ENCODE measurements at places on chromosomes 5 and 9.

GRCh38 chr9:114119242-114120191, 20.4 kb upstream of the KIF12 start:
- DNase-seq = no peak

DNA sequence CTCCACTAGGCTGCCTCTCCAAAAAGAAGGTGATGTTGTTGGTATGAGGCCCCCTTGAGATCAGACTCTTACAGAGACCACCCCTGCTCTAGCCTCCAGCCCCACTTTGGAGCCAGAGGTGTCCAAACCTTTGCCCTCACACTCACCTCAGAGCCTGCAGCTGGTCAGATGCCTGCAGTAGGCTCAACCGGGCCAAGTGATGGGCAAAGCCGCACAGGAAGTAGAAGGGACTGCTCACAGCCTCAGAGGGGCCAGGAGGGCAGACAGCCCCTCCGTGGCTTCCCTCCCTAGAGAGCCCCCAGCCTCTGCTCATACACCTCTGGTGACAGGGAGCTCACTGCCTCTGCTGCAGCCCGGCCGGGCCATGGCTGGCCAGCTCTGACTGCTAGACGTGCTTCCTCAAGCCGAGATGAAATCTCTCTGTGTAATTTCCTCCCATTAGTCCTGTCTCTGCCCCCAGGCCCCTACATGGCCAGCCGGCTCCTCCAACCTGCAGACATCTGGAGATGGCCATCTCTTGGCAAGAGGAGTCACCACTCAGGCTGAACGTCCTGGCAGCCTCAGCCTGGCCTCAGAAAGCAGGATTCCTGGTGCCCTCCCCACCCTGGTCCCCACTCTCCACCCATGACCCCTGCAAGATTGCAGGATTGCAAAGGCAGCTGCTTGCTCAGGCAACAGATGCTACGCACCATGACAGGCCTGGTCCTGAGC, 7.3 kb upstream of the TCF7 start:
- DNase-seq = no peak

DNA sequence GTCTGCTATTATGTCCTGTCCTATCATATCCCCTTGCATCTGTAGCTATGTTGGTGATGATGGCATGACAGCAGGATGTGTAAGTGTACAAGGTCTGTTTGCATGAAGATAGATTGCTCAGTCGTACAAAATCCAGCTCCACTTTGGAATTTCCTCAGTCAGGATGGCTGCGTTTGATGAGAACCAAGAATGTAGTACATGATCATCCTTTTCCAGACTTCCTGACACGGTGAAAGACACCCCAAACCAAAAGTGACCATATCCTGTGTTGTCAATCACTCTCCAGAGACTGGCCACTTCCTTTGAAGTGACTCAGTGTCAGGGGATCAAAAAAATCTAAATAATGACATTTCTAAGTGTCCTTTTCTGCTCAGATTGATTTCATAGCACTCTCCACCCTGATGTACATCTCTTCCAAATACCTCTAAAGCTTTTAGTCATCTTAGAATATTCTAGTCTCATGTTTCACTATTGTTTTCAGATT, 213.4 kb downstream of the PLK2 start:
- no peak for DNase-seq

GRCh38 chr5:157563373-157563928, 12.1 kb downstream of the ADAM19 start:
- peak; percentile 60 for DNase-seq

GRCh38 chr5:44663991-44664710, 144.6 kb upstream of the MRPS30 start:
- DNase-seq = no peak

DNA sequence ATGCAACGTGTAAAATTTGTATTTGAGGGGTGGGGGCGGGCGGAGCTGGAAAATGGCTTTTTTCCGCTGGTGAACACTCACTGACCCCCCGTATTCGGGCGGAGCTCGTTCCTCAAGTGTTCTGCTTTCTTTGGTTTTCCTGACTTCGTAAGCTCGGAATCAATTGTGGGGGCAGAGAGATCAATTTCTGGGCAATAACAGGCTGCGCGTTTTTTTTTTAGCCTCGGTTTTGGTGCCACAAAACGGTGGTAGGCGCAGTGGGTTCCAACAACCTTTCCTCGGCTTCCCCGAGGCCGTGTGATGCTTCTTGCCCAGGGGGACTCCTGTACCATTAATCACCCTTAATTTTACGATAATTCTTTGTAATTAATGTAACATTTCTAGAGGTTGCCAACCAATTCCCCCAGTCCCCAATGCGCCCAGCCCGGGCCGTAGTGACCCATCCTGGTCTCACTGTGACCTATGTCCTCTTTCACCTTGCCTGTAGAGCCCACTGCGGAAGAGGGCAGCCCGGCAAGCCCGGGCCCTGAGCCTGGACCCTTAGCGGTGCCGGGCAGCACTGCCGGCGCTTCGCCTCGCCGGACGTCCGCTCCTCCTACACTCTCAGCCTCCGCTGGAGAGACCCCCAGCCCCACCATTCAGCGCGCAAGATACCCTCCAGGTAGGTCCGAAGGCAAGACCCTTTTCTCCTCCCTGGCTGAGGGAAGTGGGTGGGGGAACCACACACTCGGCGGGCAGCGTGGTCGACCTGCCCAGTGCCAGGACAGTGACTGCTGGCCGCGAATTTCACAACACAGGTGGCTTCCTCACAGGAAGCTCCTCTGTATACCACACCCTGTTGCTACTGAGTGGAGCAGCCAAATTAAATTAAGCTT, 3.7 kb downstream of the NR4A3 start:
- DNase-seq = no peak

DNA sequence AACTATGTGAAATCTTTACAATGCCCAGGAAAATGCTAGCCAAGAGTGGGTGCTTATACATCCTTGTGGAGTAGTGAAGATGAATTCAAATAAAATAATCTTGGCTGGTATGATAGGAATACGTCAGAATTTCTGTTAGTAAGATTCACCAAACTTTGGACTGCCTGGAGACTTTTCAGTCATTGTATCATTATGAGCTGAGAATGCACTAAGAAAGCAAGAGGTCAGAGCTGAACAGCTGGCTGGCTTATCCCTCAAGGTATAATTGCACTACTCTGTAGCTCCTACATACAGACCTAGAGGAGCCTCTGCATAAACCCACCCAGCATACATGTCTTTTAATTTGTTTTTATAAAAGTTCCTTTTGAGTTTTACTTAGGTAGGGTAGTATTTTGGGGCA, 568.5 kb upstream of the RIOK2 start:
- DNase-seq = no peak

- DNase-seq = no peak
These were observed 1646.6 kb downstream of the MAT2B start for GRCh38 chr5:165152058-165152457.

DNA sequence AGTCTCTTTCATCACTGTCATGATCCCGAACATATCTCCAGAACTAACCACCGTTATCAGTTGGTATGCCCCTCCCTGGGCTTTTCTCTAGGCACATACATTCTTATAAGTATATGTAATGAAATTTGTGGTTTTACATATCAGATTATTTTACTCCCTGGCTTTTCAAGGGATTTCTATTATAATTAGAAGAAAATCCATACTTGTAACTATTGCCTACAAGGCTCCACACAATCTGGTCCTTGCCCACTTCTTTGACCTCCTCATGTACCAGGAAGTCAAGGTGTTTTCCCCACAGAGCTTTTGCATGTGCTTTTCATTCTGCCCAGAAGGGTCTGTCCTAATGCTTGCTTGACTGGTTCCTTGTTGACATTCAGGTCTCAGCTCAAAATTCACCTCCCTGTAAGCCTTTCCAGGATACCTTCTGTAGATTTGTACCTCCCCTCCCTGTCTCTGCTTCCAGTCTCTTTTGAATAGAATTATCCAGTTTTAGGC, 33.6 kb upstream of the HSD17B4 start:
- DNase-seq = peak; percentile 41

DNA sequence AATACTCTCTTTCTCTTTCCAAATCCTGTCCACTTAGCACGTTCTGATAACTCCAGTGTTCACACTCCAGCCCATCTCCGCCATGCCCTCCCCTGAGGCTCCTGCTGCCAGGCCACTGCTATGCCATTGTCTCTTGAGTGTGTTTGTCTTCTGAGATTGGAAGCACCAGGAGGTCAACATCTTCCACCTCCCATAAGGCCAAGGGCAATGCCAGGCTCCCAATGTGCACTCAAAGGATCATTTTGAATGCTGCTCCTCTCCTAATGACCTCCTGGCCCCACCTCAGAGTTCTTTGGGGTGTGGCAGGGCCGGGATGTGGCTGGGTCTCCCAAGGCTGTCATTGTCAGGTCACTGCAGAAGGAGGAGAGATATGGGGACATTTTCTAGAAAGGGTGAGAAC, 19.5 kb downstream of the IGIP start:
- no peak for DNase-seq

DNA sequence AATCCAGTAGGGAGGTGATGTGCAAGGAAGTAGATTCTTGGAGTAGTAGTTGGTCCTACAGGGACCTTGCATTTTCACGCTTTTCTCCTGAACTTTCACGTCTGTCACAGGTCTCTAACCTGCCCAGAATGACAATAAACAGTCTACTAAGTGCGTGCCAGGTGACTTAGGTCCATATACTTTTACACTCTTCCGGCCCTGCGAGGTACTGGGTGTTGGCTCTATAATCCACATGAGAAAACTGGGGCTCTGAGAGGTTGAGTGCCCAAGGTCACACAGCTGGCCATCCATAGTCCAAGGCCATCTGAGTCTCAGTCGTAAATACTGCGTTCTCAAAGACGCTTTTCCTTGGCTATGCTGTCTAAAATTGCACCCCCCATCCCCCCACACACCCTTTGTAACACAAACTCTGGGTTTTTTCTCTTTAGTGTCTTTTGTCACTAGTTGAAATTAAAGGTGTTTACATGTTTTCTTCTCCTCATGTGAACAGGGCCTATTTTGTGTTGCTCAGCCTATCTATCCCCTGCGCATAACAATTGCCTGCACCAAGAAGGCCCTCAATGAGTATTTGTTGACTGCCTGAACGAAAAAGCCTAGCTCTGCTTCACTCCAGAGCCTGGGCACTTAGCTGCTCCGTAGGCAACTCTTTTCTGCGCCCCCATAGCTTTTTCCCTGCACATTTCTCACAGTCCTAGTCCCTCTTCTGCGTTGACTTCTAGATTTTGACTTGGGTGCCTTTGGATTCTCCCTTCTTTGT, 943 bp downstream of the SFXN1 start:
- no peak for DNase-seq

DNA sequence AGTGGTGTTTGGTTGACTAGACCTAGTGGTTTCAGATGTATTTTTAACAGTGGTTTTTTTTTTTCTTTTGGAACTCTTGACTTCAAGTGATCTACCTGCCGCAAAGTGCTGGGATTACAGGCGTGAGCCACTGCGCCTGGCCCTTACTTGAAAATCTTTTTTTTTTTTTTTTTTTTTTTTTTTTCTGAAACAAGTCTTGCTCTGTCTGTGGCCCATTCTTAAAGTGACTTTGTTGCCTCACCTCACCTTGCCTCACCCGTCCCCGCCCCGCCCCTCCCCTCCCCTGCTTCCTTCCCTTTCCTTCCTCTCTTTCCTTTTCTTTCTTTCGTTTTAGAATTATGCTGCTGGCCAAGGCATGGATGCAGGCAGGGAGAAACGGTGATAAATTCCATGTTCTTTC, 26.0 kb downstream of the GPBP1 start:
- DNase-seq = no peak

DNA sequence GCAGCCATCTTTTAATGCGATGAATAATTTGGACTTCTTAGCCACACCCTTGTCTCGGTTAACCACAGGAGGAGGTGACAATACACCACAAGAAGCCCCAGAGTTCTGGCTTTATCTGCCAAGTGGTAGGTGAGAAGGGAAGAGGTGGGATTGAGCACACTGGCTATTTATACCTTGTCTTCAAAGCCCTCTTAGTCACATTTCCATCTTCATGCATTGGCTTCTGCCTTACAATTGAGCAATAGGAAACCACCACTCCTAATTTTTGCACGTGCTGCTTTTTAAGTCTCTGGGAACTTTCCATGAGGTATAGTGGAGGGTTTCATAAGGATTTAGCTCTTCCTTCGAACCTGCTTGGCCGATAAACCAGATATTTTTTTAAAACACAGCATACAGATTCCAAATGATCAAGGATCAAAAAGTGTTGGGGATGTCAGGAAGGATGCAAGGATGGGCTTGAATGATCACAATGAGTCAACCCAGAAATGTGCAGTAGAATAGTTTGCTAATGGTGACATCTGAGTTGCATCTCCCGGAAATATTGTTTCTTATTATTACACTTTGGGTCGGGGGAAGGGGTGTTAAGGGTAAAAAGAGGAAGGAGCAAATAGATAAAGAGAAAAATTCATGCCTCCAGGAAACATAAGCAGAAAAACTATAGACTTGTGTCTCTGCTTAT, 25.5 kb downstream of the PLAC8L1 start:
- DNase-seq = peak; percentile 23

GRCh38 chr5:52800394-52801213, 12.9 kb downstream of the ITGA1 start:
- peak; percentile 68 for DNase-seq

- no peak for DNase-seq
These were observed 132.8 kb downstream of the OR2K2 start for GRCh38 chr9:111197256-111197655.

GRCh38 chr5:36874465-36874864, 2.1 kb upstream of the NIPBL start:
- DNase-seq = no peak

- no peak for DNase-seq
These were observed 34.9 kb downstream of the YTHDC2 start for GRCh38 chr5:113548396-113548795.

- peak; percentile 84 for DNase-seq
These were observed 637.7 kb downstream of the SEMA5A start for GRCh38 chr5:8908055-8908683.

DNA sequence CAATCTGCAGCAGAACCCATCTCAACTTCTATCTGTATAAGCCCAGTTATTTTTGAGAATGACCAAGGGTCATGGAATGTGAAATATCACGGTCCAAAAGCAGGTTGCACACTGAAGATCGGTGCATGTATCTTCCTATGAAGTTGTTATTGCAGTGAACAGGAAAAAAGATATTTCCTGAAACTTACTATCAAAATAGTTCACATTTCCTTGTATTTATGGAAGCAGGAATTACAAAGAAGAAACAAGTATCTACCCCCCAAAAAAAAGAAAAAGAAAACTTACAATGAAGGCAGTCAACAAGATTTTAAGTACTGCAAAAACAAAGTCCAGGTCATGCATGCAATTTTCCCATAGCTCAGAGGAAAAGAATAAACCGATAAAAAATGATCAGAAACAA, 70.0 kb downstream of the MPDZ start:
- DNase-seq = no peak

All from H4 (cell line).